ENCODE measurements at places on chromosomes 4 and X.

GRCh38 chr4:1291996-1292702 lies 2.5 kb downstream of the MAEA start:
- DNase-seq, result no peak

GRCh38 chrX:9687899-9688298 lies 77.7 kb downstream of the GPR143 start:
- DNase-seq, result no peak

DNA sequence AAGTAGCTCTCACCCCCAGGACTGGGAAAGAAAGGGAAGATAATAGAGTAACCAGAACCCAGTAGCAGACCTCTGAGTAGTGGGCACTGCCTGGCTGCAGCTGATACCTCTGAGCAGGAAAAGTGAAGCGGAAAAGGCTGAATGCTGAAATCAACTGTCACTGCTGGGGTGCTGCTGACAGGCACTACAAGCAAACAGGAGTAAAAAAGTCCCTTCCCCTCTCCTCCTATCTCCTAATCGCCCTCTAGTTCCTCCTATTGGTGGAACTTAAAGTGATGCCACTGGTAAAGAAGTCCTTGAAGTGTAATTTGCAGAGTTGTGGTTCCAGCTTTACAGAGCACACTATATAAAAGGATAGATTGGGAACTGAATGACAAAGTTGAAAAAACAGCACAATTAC lies 32.8 kb upstream of the GLRB start:
- DNase-seq, result no peak

DNA sequence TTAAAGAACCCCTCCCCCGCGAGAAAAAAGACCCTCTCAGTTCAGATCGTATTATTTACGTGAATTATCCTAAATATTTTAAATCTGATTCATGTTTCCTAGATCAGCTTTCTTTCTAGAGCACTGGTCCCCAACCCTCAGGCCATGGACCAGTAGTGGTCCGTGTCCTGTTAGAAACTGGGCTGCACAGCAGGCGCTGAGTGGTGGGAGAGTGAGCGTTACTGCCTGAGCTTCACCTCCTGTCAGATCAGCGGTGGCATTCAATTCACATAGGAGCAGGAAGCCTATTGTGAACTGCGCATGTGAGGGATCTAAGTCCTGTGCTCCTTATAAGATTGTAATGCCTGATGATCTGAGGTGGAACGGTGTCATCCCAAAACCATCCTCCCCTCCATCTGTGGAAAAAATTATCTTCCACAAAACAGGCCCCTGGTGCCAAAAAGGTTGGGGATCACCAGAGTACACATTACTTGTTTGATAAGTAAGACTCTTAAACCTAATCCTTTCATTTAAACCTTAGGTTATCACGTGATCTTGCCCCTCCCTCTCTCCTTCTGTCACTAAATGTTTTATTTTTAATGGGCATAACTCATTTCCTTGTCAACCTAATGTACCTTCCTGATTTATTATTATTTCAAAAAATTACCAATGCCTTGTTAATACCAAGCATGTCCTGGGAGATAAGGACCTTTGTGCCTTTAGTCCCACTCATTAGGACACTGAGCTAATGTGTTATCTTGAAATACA lies 442.9 kb downstream of the TLL1 start:
- DNase-seq, result no peak

- DNase-seq, result no peak
Observed at GRCh38 chr4:171719691-171720090, 93.5 kb upstream of the GALNTL6 start.

DNA sequence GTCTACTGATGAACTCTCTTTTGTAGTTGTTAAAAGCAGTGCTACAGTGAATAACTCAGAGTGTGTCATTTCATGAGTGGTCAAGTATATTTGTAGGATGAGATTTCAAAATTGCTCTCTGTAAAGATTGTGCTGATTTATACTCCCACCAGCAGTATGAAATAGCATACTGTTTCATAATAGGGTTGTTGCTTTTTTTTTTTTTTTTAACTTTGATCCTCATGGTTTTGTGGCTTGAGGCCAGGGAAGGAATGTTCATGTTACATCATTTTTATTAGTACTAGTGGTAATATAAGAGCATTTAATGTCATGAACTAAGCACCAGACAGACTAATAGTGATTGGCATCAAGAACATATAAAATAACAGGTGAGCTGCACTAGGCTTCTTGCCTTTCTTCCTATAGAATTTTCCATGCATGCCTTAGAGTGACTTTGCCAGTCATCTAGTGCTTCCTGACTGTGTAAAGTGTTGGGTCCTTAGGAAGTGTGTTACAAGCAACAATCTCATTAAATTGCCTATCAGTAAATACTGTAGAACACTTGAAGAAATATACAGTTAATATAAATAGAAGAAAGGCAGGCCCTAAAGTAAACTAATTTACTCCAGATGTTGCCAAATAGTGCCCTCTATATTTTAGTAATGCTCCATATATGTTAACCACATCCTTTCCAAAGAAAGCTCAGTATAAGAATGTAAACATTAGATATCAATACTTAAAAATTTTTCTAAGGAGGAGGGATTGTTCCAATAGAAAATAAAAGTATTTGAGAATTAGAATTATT lies 38.6 kb upstream of the MSMO1 start:
- no peak for DNase-seq

GRCh38 chr4:173091958-173092357 lies 76.7 kb upstream of the GALNT7 start:
- no peak for DNase-seq

- DNase-seq, result no peak
Observed at GRCh38 chrX:8673201-8673600, 58.7 kb downstream of the ANOS1 start.

GRCh38 chrX:129065895-129066294 lies 457.4 kb downstream of the SMARCA1 start:
- no peak for DNase-seq

- peak; percentile 90 for DNase-seq
Observed at GRCh38 chr4:54657551-54658251, at the start of gene KIT. TSS of gene KIT (plus strand) at chr4:54657957. CDS start at chr4:54658015, 58 bp downstream.

DNA sequence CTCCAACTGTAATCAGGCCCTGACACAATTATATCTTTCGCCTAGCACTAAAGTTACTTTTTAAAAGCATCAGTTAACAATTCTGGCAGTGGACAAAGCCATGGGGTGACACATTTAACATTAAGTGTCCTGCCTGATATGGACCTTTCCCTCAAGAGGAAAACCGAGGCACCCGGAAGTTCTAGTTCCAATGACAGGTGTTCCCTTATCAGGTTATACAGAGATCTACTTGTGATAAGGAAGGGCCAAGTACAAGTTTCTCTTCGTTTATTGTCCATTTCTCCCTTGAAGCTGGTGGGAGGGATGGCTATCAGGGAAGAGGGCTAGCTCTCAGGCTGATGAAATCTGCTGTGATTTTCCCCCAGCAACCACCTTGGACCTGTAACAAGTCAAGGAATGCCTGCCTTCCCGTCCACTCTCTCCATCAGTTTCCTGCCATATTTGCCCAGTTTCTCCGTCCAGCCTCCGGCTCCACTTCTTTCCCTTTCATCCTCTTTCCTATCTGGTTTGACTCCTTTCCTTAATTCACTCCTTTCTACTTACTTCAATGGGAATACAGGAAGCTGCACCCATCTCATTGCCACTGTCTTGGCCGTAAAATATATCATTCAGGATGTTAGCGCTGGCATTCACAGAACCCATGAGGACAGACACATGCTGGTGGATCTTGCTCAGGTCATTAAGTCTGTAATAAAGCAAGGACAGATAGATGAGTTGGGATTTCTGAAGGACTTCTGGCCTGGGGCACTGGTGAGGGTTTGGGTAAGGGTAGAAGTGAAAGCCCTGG lies 95.0 kb downstream of the DGKK start:
- no peak for DNase-seq

DNA sequence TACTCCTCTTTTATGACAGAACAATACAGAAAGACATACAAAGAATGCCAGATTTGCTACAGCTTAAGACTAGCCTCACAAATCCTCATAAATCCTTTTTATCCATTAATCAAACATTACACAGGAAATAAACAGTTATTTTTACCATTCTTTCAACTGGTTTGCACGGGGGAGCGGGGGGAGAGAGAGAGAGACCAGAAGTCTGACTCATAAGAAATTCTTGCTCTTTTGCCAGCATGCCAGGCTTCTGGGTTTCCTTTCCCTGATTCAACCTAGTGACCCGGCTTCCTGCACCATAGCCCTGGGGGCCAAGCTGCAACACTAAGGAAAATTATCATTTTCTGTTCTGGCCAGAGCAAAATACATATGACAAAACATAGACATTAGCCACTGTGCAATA lies 6.8 kb upstream of the RRAGB start:
- no peak for DNase-seq

DNA sequence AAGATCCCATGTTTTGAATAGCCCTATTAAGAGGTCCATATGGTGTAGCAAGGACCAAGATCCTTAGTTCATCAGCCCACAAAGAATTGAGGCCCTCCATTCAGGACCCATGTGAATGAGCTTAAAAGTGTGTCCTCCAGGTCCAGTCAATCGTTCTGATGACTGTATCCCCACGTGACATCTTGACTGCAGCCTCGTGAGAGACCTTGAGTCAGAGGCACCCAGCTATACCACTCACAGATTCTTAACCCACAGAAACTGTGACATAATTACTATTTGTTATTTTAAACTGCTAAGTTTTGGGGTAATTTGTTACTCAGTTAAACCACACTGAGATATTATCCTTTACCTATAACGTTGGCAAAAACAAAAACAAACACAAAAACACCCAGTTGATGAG lies 62.4 kb downstream of the ZNF182 start:
- no peak for DNase-seq

GRCh38 chr4:8073206-8073863 lies 85.3 kb downstream of the ABLIM2 start:
- DNase-seq, result no peak

DNA sequence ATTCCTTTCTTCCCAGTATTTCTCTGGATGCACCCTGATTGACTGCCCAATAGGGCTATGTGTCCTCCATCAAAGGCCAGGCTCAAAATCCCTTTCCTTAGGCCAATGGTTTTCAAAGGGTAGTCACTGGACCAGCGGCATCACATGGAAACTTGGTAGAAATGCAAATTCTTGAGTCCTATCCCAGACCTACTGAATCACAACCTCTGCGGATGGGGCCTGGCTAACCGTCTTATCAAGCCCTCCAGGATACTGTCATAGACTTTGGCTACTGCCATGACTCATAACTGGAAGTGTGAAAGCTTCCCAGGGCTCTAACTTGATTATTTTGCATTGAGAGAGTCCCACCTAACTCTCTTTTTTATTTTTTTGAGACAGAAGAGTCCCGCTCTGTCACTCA lies 71.9 kb upstream of the TFDP3 start:
- no peak for DNase-seq

DNA sequence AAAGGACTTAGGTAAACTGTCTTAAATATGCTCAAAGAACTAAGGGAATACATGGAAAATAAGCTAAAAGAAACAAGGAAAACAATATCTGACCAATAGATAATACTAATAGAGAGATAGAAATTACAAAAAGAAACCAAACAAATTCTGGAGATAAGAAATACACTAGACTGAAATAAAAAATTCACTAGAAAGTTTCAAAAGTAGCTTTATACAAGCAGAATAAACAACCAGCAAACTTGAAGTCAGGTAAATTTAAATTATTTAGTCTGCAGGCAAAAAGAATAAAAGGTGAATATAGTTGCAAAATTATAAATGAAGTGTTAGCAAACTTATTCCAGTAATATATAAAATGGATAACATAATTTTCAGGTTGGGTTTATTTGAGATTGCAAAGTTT lies 760.9 kb upstream of the INTU start:
- DNase-seq, result no peak

DNA sequence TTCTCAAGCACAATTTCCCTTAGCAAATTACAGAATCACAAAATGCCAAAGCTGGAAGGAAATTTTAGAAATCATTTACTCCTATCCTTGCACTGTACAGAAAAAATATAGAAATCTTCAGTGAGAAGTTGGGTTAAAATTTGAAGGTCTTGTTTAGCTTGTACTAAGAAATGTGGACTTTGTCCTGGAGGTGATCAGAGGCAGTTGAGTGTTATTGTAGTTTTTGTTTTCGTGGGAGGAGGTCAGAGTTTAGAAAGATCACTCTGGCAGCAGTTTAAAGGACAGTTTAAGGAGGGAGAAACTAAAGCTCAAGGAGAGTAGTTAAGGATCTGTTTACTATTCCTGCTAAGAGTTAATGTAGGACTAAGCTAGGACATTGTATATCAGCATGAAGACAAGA lies 54.4 kb upstream of the CXorf51B start:
- DNase-seq, result no peak

- no peak for DNase-seq
Observed at GRCh38 chr4:6195602-6196319, 4.6 kb downstream of the JAKMIP1 start.

GRCh38 chr4:145694929-145695328 lies 15.0 kb downstream of the C4orf51 start:
- DNase-seq, result no peak

DNA sequence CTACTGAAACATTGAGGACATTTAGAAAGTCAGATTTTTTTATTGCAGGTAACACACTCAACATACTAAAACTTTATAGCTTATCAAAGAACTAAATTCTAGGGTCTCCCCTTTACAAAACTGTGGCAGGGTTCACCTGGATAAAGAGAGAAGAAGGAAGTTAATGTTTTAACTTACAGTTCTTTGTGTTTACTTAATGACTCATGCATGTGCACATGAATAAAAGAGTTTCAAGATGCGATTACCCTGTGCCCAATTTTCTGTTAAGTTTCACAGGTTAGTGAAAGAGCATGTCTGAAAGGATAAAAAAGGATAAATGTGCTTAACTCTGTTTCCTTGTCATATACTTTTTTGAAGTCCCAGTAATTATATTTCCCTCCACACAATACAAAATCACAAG lies 16.8 kb downstream of the DCAF8L1 start:
- DNase-seq, result no peak

- DNase-seq, result no peak
Observed at GRCh38 chr4:141497627-141498026, 138.8 kb upstream of the IL15 start.

- no peak for DNase-seq
Observed at GRCh38 chr4:65023081-65023480, 613.8 kb upstream of the TECRL start.

GRCh38 chr4:147530723-147531122 lies 49.8 kb downstream of the EDNRA start:
- DNase-seq, result no peak

DNA sequence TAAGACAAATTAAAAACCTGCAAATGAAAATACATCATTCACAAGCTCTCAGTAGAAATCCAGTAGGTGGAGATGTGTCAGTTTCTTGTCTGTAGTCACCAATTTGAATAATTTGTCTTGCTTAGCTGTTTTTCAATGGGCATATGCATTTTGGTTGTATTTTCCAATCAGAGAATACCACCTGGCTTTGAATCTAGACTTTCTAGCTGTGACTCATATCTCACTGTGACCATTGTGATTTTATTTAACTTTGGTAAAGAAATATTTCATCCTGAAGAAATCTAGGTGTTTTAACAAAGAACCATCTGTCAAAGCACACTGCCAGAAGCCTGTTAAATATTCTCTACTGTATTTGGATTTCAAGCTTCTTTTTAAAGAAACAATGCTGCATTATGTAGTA lies 1650.6 kb upstream of the IGFBP7 start:
- DNase-seq, result peak; percentile 11

DNA sequence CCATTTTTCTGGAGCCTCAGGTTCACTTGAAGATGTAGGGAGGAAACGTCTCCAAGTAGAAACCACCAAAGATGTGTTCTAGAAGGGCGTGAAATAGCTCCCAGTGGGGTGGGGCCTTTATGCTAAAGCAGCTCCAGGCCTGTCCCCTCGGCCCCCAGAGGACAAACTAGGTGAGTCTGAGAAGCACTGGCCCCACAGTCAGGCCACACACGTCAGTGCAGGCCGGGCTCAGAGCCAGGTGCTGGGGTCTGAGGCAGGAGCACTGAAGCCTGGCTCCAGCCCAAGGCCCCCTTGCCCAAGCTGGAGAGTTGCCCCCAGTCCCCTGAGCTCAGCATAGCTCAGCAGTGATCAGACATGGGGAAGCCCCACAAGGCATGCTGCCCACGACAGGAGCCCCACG lies 95.4 kb upstream of the PSAPL1 start:
- no peak for DNase-seq

Data from COR-L47 (cell line).